ENCODE measurements at places on chromosomes 7 and 10.

- no peak for DNase-seq
These were observed 10.6 kb upstream of the GRB10 start for GRCh38 chr7:50793120-50793946.

GRCh38 chr10:74917481-74918077 is 91.2 kb downstream of the KAT6B start:
- DNase-seq = no peak

DNA sequence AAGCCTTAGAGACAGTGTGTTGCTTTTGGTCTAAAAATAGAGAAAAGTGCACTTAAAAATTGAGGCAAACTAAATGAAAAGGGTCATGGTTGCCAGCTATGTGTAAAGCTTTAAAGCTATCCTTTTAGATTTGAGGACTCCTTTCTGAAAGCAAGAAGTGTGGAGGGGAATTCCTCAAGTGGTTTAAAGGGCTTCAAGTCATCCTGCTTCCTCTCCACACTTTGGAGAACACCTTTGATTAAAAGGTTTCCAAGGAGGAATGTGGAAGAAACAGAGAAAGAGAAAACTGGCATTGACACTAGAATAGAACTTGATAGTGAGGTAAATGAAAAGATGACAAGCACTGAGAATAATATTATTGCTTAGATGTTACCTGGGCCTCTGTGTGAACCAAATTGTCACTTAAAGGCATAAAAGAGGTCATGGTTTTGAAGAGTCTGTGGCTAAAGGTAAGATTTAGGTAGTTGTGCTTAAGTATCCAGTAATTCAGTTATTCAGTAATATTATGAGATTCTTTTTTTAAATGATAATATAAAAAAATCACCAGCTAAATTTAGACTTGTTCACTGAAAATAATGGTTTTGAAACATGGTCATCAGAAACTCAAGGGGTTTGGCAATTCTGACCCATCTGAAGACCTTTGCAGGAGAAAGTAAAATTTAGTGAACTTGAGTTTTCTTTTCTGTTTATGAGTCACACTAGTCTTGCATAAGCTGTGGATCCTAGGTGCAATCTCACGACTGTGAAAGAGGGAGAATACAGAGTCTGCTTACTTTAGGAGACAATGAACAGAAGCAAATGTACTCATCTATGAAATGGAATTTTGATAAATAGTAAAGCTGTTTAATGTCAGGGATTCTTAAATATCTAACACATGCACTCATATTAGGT is 466.0 kb downstream of the KIF20B start:
- no peak for DNase-seq

DNA sequence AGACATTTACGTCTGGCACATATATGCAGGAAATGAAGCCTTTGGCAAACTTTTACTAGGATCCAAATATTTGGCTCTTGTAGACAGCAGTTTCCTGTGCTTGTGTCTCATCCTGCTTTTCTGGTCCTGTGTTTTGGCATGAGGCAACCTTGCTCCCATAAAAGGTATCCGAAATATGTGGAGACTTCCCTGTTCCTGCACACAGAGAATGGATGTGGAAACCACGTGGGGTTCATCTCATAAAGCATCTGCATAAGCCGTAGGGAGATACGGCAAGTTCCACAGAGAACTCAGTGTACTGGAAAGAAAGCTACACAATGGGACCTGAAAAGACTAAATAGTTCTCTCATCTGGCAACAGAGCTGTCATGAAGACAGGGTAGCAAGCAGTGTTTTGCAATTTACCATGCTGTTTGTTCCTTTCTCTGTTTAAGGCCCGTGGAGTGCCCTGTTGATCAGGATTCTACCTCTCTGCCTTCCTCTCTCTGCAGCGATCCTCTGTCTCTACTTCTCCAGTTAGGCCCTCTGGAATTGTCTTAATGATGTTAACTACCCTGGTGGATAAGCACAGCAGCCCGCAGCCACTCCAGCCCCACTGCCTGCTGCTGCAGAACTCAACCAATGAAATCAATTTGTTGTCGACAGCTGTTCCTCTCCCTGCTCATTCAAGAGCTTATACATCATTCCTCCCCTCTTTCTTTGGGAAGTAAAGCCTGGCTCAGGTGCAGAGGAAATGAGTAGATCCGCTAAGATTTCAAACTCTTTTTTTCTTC is 293.6 kb downstream of the CSTF2T start:
- no peak for DNase-seq

DNA sequence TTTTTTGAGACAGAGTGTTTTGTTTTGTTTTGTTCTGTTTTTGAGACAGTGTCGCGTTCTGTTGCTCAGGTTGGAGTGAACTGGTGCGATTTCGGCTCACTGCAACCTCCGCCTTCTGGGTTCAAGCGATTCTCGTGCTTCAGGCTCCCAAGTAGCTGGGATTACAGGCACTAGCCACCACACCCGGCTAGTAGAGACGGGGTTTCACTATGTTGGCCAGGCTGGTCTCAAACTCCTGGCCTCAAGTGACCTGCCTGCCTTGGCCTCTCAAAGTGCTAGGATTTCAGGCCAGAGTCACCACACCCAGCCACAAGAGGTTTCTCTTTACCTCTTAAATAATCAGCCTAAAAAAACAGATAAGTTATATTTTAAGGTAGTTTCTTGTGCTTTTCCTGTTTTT is 8.7 kb upstream of the ARHGAP12 start:
- DNase-seq = no peak

DNA sequence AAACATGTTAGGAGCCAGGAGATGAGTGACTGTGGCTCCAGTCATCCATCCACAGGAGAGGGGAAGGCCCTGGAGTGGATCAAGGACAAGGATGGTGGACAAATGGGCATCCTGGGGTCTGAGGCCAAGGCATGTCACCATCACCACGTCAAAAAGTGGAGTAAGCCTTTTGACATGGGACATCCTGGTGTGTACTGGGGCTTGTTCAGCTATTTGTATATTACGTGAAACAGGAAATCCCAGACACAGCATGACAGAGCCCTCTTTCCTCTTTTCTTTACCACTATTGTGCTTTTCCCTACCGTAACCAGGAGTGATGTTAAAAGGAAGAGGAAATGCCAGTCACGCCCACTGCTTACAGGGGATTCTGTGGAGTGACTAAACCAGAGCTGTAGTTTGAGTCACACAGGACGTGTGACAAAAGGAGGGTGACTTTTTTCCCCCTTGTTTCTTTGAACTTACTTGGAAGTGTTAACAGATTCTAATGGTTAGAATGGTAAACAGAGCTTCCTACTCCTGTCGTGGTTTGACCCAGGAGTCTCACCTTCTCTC is 15.4 kb downstream of the ACSL5 start:
- no peak for DNase-seq

Data from T follicular helper cell (primary cell).